ENCODE measurements at places on chromosomes 11 and 22. TPM values are rescaled to one million over a fixed set of nuclear protein-coding genes. Genes with fewer than 3 reads are reported as not detected.

TBC1D22A gene
- 34.6 TPM for total RNA-seq

- no peak for DNase-seq
Measured at GRCh38 chr11:10941414-10941813, 83.6 kb upstream of the ZBED5 start.

GRCh38 chr22:34784056-34784455 lies 281.9 kb upstream of the ISX start:
- no peak for DNase-seq

- DNase-seq, result no peak
Measured at GRCh38 chr11:35200811-35201341, 61.9 kb downstream of the CD44 start.

- DNase-seq, result no peak
Measured at GRCh38 chr11:57626895-57627294, 22.8 kb downstream of the YPEL4 start.

DNA sequence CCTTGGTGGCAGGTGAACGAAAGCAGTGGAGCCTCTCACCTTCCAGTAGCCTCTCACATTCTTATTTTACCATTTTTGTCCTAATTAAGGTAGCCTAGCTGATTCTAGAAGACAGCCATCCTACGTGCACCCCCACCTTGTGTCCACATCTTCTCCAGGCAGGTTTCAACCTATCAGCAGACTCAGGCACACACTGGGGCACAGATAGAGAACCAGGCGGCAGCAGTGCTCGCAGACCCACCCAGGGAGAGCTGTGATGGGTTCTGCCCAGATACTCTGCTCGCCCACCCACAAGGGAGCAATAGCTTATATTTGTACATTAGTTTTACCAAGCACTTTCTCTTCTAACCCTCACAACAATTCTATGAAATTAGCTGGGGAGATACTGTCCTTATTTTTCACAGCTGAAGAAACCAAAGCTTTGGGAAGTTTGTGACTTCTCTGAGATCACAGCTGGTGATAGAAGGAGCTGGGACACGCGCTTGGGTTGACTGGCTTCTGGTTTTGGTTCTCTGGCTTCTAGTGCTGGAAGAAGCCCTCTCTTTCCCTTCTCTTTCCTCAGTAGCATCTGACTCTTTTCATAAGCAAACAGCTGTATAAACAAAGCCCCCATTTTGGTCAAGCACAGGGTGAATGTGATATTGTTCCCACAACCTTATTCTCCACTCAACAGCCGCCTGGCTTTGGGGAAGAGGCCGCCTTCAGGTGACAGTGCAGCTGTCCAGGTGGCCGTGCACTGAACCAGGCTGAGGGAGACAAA lies 36.9 kb downstream of the PPP2R1B start:
- DNase-seq, result no peak
